ENCODE measurements at places on chromosomes 2 and 18.

- DNase-seq, result no peak
Observed at GRCh38 chr2:45145073-45145899, 136.0 kb upstream of the SIX2 start.

DNA sequence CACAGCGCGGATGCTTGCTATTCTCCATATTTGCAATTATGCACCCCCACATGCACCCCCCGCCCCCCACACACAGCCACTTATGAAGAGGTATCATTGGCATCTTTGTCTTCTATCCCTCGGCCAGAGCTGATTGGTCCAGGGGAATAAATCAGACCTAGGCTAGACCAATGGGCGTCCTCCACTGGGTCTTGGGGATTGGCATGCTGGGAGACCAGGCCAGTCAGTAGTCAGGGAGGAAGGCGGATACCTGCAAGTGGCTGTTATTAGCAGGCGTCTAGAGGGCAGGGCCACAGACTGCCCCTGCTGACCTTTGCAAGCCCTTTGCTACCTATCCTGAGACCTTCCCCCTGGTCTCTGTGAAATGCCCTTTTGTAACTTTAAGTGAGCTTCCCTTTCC, 30.0 kb downstream of the ATOH8 start:
- no peak for DNase-seq

DNA sequence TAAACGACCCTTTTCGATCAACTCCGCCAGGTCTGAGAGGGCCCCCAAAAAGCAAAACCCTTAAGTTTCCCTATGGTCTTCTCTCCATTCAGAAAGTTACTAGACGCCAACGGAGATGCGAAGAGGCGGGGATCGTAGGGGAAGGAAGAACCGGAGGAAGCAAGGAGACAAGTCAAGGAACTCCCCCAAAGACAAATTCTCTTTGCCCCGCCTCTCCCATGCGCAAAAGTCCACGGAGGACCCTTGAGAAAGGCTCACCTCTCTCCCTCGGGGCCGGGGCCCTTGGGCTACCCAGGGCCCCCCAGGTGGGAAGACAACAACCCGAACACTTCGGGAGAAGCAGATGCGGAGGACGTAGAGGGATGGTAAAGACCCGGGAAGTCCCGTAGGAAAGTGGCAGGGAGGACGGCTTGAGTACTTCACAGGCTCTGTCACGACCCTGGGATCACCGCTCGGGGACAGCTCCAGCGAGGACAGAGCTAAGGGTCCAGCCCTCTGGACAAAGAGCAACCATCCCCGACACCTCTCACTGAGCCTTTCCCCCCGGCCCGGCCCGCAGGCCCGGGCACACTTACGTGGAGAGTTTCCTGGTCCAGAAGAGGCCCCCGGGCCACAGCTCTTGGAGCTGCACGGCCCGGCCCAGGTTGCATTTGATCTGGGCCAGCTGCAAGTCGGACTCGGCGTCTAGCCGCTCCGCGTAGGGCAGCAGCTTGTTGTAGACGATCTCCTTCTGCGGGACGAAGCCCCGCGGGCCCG, 647 bp downstream of the PSME4 start:
- peak; percentile 66 for DNase-seq

GRCh38 chr2:68562934-68563333, 80.4 kb upstream of the PROKR1 start:
- DNase-seq, result no peak

GRCh38 chr18:44729631-44730101, 49.0 kb downstream of the SETBP1 start:
- no peak for DNase-seq

DNA sequence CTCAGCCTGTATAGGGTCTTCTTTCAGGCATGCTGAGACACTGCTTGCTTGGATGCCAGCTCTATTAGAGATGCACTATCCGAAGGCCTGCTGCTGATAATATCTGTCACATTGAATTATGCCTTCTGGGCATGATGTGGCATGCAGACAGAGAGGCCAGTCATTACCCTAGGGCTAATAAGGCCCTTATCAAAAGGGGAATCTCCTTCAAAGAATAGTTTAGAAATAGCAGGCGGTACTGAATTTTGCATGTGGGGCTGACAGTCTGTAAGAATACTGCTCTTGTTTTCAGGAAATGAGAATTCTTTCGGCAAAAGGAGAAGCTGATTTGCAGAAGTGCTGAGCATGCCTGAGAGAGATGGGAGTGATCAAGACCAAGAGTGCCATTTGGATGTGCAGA, 13.1 kb upstream of the LHCGR start:
- DNase-seq, result no peak

- DNase-seq, result no peak
Observed at GRCh38 chr2:232894251-232894650, 24.2 kb downstream of the SNORC start.

DNA sequence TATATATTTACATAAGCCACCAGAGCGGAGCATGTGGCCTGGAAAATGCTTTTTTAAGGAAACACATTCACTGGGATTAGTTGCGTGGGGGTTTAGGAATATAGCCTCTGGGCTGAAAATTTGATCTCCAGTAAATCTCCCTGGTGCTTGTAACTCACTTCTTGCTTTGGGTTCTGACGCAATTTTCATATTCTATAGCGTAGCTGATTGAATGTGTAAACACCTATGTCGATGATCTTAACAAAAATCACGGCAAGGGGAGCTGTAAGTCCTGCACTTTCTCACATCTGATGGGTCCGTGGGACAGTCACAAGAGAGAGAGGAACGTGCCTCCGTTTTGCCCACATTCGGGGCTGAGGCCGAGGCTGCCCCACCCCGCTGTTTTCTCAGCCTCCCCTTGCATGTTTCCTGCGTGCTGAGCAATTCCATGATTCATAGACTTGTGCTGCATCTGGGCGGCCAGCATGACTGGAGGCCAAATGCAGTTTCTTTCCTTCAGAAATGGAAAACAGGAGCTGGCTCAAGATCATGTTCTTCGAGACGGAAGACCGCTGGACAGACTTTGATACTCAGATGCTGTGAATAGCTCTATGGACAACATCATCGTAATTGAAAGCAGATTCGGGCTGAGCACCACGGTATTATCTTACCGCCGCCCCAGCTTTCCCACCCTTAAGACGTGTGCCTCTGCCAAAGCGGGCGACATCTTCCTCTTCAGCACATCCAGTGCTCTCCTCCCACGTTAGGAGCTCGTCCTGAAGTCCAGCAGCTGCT, 109.2 kb downstream of the TMEM18 start:
- no peak for DNase-seq

Data from astrocyte of the hippocampus (primary cell).